WTC11 (cell line): ENCODE measurements at places on chromosomes 5 and 9. TPM values are rescaled to one million over a fixed set of nuclear protein-coding genes. Genes with fewer than 3 reads are reported as not detected.

Gene TMC1
- total RNA-seq: 0.31 to 0.41 TPM (median 0.32 TPM) in 3 replicates

Gene PCDHGA3
- total RNA-seq: 0.92 to 1.3 TPM (median 0.98 TPM) in 3 replicates

Gene PCDHGA1
- total RNA-seq: 1.1 to 1.5 TPM (median 1.2 TPM) in 3 replicates

Gene ENTPD8
- total RNA-seq: 2.0 to 2.5 TPM (median 2.3 TPM) in 3 replicates

Gene TLN1
- 97.1 to 109 TPM (median 106 TPM) in 3 replicates for total RNA-seq

Gene PCDHB15
- 7.7 to 8.7 TPM (median 8.4 TPM) in 3 replicates for total RNA-seq

Gene PTGER4
- total RNA-seq: 0.92 to 3.1 TPM (median 0.96 TPM) in 3 replicates

Gene DCP2
- 186 to 207 TPM (median 191 TPM) in 3 replicates for total RNA-seq

Gene IL17B
- not detected in 3 replicates for total RNA-seq

Gene SHOC1
- total RNA-seq: not detected in 3 replicates

Gene ENG
- 3.7 to 4.4 TPM (median 4.2 TPM) in 3 replicates for total RNA-seq
